Right renal pelvis (tissue), 4 donors: ENCODE measurements at places on chromosomes 16 and 17. TPM values are rescaled to one million over a fixed set of nuclear protein-coding genes. Genes with fewer than 3 reads are reported as not detected.

PDPR gene
- polyA plus RNA-seq: 49.5 TPM

C1QTNF8 gene
- polyA plus RNA-seq: 0.05 TPM

ARL16 gene
- polyA plus RNA-seq: 49.1 TPM

KRT24 gene
- not detected for polyA plus RNA-seq

DNA sequence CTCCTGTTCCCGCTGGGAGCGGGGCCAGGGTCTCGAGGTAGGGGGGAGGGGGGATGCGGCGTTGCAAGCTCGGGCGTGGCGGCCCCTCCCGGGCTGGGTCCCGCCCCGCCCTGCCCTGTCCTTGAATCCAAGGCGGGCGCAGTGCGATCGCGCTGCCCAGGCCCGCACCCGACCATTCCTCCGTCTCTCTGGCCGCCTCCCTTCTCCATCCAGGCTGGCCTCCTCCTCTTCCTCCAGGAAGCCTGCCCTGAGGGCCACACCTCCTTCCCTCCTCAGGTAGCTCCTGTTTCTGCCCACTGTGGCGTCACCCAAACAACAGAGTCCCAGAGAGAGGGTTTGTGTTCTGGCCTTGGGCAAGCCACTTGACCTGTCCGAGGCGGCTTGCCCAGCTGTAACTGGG lies 43.0 kb upstream of the TAC4 start:
- DNase-seq: no peak

DNA sequence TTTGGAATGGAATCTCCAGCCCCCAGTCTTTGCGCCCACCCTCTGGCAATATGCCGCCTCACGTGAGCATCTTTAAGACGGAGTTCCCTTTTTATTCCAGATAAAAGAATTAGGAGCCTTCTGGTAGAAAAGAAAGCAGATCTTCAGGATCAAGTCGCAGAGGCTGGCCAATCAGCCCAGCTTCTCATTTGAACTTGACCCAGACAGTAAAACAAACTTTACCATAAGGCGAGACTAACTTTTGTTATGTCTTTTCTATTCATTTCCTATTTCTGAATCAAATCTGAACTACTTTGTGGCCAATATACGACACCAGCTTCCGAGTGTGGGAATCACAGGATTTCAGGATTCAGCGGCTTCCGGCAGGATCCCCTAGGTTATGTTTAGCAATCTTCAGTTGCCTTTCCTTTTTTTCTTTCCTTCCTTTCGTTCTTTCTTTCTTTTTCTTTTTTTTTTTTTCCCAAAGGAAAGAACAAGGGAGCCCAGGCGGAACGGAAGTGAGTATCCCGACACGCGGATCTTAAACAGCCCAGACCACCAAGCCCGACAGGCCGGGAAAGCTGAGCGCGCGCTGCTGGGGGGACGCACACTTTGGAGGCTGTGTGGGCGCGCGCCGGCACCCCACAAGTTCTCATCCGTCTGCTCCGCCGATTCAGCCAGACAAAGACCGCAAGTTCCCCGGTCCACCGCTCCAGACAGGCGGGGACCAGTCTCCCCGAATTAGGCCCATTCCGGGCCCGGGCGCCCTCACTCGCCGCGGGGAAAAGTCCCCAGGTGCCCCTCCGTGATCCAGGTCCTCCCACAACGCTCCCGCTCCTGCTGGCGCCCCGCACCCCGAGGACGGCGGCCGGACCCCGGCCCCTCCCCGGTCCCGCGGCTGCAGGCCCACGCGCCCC lies 633 bp downstream of the TBC1D16 start:
- no peak for DNase-seq

GRCh38 chr17:50916026-50916707 lies 50.0 kb upstream of the TOB1 start:
- DNase-seq: no peak

GDPD3 gene
- 14.8 TPM for polyA plus RNA-seq

CCL7 gene
- polyA plus RNA-seq: not detected

MT3 gene
- polyA plus RNA-seq: 0.43 TPM

DNA sequence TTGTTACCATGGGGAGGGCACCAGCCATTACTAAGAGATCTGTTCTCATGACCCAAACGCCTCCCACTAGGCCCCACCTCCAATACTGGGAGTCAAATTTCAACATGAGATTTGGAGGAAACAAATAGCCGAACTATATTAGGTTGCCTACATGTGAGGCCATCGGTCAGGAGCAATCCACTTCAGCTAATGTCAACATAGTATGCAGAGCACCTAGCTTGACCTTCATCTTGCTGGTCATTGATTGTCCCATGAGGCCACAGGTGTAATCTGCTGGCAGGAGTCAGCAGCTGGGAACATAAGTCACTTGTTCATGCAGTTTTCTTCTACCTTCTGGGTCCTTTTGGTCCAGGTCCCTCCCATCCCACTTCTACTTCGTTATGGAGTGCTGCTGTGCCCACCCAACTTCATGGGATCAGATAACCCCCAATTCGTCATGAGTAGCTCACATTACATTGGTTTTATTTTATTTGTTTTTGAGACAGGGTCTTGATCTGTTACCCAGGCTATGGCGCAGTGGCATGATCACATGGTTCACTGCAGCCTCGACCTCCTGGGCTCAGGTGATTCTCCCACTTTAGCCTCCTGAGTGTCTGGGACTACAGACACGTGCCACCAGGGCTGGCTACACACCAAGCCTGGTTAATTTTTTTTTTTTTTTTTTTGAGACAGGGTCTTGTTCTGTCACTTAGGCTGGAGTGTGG lies 5.9 kb upstream of the KPNA2 start:
- no peak for DNase-seq

DNA sequence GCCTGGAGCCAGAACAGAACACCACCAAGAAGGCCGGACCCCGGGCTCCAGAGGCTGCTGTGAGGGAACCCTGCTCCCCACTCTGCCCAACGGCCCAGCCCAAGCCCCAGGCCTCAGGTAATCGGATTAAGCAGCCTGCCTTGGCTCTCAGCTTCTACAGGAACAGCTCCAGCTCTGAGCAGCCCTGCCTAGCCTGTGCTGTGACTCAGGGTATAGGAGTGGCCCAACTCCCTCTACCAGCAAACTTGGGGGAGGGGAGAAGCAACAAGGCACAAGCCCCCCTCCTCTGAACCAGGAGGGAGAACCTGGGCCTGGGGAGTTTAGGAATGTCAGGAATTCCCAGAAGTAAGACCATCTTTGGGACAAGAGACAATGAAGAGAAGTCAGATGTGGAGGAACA lies 849 bp upstream of the SOX15 start:
- DNase-seq: no peak

DNA sequence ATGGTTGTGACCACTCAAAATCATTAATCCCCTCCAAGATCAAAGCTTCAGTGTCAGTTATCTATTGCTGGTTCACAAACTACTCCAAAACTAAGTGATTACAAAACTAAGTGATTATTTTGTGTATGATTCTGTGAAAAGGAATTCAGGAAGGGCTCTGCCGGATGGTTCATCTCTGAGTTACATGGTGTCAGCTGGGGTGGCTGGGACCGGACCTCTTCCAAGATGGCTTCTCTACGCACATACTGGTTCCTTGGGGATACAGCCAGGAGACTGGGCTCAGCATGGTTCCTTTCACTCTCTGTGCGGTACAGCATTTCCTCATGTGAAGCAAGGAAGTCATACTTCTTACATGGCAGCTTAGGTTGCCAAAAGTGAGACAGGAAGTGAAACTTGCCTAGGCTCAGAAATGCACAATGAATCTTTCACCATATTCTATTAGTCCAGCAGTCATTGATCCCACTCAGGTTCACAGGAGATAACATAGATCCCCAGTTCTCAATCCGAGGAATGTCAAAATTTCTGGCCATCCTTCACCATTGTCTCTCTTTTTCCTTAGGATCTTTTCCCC lies 97.9 kb upstream of the IRX6 start:
- no peak for DNase-seq

DNA sequence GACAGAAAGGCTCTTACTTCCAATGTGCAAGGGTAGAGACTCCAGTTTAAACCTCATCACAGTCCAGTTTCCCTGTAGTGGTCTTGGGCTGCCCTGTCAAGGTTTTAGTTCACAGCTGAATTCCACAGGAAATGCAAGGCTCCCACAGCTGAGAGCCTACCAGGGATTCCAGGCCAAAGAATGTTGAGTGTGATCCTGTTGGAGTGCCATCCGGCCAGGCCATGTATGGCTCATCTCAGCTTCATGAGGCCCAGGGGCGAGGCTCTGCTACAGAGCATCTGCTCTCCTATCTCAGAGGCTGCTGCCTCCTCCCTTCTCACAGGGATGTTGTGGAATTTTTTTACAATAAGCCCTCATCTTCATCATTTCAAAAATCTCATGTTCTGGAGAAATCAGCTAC lies 239.8 kb upstream of the CCL2 start:
- DNase-seq: no peak

GRCh38 chr16:68290450-68290849 lies 20.3 kb downstream of the SLC7A6OS start:
- DNase-seq: no peak

HAS3 gene
- polyA plus RNA-seq: 4.2 TPM

RFFL gene
- 26.1 TPM for polyA plus RNA-seq

CSH1 gene
- polyA plus RNA-seq: 1.3 TPM

GRCh38 chr17:81884520-81884919 lies 6.9 kb downstream of the ALYREF start:
- DNase-seq: no peak

DNA sequence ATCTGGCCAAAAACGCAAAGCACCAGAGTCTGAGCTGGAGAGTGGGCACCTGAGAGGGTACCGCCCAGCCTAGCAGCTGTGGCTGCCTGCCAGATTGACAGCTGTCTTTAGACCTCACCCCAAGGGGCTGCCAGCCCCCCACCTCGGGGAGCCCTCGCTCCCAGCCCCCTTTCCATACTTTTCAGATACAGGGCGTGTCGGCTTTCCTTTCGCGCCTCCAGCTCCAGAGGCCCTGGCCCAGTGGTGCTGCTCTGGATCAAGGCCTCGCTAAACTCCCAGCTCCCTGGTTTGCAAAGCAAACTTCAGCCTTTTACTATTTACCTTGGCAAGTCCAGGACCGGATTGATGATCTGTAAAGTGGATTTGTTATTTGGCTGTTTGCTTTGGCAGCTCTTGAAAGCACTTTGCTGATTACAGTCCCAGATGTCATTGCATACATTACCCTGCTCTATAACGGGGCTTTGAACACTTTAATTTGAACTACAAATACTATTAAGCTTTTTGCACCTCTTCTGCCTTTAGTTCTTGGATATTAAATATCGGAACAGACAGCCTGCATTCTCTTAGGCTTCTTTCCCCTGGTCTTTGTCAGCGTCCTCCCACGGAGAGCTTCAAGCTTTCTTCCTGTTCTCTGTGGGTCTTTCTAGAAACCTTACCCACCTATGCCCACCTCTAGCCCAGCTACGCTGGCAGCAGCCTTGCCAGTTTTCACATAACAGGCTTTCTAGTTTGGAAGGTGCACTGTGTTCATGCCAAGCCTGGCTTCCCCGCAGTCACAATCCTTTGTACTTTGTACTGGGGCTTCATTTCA lies 63.6 kb upstream of the TBX2 start:
- no peak for DNase-seq

DNA sequence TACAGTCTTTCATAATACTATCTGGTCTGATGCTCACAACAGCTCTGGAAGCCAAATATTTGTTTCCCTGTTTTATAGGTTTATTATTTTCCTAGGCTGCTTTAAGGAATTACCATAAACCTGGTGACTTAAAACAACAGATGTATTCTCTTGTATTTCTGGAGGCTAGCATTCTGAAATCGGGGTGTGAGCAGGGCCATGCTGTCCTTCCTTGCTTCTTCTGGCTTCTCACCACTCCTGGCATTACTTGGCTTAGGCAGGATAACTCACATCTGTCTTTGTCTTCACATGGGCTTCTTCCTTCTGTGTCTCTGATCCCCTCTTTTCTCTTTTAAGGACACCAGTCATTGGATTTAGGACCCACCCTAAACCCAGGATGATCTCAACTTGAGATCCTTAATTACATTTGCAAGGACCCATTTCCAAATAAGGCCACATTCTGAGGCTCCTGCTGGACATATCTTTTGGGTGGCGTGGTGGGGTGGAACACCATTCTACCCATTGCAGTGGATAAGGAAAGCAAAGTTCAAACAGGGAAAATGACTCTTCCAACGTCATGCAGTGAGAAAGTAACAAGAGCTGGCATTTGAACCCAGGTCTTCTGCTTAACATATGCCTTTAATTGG lies 39.2 kb upstream of the TBX2 start:
- DNase-seq: no peak

DNA sequence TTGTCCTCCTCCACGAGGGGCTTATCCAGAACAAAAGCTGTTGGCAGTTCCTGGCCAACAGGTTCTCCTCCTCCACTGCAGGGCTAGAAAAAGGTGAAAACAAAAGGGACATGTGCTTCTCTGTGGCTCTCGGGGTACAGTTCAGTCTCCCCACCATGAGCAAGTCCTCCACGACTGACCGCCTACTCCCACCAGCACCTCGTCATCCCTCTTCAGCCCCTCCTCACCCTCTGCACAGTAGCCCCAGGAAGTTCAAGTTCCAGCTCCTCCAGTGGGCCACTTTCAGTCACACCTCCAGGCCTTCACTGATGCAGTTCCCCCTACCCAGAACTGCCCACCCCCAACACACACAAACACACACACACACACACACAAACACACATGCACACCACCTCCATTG lies 19.4 kb downstream of the KRT9 start:
- DNase-seq: no peak

DNA sequence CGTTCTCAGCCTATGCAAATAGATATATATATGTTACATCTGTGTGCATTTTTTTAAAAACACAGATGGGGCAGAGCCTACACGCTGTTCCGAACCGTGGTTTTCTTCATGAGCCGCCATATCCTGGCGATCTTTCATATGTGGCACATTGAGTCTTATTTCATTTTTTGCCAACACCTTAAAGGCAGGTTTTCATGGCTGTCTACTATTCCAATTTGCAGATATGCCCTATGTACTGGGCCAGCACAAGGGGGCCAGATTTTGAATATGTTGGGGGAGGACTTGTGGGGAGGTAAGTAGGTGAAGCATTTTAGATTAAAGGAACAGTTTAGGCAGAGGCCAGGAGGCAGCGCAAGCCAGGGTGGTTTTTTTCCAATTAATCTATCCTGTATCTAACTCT lies 16.0 kb downstream of the WFDC1 start:
- no peak for DNase-seq
